GM23338 (cell line): ENCODE measurements at places on chromosomes 13 and 19.
A peak's percentile ranks its signal among the peaks of the same experiment; 100 is the strongest.

DNA sequence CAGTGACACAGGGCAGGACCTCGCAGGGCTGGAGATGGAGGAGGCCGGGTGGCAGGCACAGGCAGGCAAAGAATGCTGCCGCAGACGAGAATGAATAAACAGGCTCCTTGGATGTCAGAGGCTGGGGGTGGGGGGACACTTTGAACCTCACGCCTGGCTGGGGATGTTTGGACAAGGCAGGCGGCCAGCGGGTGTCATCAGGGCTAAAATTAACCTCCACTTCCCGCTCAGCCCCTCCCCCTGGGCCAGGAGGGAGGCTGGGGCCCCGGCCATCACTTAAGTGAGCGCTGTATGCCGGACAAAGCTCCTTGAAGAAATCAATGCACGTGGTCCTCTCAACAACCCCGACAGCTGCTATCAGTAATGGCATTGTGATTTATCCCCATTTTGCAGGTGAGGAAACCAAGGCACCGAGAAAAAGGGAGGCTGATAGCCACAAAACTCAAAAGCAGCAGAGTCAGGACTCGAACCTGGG lies 10.3 kb upstream of the FUT5 start:
- DNase-seq, result peak; percentile 43

DNA sequence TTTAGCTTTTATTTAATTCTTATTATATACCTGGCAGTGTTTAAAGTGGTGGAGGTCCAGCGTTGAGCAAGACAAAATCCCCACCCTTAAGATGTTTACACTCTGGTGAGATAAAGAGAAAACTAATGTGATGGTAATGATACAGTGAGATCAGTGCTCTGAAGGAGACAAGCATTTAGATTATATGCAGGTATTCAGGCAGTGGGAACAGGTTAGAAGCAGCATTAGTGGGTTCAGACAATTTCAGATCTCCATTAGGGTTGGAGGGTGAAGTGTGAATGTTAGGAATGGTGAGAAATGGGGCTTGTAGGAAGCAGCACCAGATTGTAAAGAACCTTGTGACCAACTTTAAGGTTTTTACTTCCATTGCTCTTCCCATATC lies 39.0 kb downstream of the PIBF1 start:
- DNase-seq, result peak; percentile 55

GRCh38 chr19:33953023-33953422 lies 156.4 kb downstream of the KCTD15 start:
- DNase-seq, result no peak

DNA sequence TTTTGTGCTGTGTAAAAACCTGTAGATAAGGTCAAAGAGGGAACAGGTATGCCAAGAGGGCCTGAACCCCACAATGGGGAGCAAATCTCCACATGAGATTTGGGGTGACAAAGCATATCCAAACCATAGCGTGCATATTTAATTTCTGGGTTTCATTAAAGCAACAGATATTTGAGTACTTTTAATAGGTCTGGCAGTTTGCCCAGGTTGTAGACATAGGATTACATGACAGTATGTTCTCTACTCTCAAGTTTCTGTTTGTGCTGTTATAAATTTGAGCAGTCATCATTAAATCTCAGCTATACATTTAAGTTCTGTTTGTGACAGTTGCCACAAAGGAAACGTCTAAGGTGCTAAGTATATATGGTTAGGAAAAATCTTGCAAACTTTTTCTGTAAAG lies 236.4 kb downstream of the ATP8A2 start:
- no peak for DNase-seq

- peak; percentile 72 for DNase-seq
Measured at GRCh38 chr13:20118268-20119140, 42.3 kb downstream of the GJA3 start.
